ENCODE measurements at places on chromosomes 5 and 9.

DNA sequence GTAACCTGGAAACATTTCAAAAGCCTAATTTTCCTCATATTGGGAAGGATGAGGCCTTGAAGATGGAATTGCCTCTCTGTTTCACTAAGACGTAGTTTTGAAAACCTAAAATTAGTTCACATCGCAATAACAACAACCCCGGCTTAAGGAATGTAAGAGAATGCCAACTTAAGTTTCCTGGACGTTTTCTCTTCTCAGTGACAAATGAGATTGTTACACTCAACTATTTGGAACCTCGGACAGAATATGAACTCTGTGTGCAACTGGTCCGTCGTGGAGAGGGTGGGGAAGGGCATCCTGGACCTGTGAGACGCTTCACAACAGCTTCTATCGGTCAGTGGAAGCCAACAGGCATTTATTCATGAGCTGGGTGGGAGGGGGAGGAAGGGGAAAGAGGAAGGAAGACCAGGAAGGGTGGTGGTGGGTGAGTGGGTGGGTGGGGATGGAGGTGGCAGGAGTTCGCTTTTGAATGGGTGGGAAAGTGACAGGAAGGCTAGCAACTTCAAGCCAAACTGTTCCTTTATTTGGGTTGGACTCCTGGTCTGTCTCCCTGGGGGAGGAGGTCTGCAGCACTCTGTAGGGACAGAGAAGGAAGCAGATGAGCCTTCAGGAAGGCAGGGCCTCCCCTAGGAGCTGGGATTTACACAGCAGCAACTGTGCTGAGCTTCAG is 83.4 kb downstream of the TEK start:
- no peak for DNase-seq

GRCh38 chr9:114294664-114295063 is 28.2 kb upstream of the ORM1 start:
- DNase-seq: no peak

DNA sequence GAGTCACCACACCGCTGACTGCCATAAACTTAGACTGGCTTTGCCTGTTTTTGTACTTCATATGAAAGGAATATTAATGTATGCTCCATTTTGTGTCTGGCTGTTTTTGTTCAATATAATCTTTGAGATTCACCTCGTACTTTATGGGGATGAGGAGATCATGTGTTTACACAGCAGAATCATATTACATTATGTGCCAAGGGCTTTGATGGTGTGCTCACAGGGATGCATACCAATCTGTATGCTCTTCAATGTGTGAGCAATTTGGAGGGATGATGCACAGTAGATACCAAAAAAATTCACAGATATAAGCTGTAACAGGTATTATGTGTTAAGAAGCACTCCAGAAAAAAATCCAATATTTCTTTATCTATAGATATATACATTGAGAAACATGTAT is 113.7 kb downstream of the GABRB2 start:
- no peak for DNase-seq

DNA sequence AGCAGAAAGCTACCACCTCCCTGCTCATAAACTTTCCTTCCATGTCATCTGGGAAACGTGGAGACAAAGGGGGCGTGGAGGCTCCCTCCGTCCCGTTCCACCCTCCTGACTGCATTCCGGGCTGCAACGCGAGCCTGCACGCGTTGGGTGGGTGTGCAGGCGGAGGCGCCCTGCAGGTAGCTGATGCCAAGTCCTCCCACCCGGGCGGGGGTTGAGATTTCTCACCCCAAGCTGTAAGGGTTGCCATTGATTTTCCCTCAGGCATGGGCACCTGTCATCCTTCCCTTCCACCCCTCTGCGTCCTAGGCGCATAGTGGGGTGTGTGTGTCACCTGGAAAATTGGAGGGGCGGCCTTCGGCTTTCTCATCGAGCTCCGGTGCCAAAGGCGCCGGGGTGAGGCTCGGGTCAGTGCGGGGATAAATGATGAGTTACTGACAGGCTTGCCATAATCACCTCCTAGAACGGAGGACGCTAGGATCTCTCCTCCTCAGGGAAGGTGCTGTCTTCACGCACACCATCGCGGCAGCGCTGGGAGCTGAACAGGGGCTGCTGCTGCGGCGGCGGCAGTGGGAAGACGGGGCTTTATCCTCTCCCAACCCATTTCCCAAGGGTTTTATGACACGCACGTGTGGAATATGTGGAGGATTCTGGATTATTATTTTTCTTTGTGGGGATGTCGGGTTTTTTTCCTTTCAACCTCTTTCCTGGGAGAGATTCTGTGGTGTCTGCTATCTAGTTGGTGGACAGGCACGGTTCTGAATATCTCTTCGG is 973 bp downstream of the PLPPR1 start:
- no peak for DNase-seq

DNA sequence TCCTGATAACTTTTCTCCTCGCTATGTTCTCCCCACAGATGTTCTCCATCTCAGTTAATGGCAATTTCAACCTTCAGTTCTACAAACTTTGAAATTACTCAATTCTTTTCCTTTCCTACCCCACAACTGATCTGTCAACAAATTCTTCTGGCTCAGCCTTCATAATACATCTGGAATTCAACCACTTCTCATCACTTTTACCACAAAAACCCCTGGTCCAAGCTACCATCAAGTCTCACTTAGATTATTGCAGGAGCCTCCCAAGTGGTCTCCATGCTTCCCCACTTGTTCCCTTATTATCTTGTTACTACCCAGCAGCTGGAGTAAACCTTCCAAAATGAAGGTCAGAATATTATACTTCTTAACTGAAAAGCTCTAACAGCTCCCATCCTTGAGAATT is 110.1 kb downstream of the FBN2 start:
- no peak for DNase-seq

DNA sequence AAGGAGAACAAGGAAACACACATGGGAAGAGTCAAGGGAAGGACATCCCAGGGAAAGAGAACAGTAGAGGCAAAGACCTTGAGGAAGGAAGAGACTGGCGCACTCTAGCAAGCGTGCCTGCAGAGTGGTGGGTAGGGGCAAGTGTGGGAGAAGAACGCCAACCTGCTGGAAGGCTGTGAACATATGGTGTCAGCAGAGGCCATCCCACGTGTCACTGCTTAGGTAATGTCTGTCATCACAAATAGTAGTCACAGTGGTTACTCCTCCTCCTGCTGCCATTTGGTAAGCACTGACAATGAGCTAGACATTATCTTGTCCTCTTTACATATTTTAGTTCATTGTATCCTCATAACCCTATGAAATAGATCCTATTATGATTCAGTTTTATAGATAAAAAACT is 206.4 kb upstream of the TRIM32 start:
- no peak for DNase-seq
